ENCODE measurements at places on chromosomes 4 and X.
A peak's percentile ranks its signal among the peaks of the same experiment; 100 is the strongest.

DNA sequence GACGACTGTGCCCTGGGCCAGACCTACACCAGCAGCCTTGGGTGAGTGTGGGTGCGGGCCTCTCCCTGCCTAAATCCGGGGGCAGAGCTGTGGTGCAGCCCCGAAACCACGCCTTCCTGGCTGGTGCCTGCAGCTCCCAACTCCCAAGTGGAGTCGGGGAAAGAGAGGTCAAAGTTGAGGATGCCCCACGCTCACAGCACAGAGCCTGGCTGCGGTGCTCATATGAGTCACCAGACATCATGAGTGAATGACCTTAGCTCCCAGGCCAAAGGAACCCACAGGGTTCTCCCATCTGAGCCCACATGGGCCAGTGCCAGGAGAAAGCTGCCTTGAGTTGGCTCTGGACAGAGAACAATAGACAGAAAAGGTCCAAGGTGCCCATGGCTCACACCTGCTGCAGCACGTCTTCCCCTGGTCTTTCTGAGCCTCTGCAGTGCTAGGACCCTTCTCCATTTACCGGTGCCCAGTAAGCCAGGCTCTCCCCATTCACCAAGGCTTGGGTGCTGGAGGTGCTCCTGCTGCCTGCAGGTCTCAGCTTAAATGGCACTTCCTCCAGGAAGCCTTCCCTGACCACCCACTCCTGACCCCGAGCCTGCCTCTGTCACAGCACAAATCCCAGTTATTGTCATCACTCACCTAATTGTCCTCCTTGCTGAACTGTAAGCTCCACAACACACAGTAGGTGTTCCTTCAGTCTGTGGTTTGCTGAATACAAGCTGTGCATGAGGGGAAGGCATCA is 224.2 kb downstream of the AFAP1 start:
- no peak for DNase-seq

DNA sequence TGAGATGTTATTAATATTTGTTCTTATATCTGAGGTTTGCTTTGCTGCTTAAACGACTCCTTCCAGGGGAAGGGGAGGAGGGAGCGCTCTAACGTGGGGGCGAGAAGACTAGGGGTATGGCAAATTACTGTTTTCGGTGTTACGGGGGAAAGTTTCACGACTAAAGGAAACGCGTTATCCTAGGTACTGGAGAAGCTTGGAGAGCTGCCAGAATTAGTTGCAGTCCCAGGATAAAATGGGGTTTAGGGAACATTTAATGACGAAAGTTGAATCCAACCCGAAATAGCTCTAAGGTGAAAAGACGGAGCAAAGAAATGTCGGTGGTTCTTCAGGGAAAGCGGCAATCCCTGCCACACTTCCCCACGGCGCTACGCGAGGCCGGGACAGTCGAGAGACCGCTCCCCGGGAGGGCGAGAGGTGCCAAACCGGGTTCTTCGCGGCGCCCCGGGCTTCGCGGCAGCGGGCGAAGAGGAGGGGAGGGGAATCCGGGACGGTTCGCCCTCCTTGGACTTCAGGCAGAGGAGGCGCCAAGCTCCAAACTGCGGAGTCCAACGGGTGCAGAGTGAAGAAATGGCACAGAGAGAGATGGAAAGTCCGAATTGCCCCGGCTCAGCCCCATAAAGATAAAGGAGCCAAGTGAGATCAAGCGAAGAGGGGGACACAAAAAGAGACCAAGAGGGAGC is 724 bp downstream of the THOC2 start:
- DNase-seq: peak; percentile 4

DNA sequence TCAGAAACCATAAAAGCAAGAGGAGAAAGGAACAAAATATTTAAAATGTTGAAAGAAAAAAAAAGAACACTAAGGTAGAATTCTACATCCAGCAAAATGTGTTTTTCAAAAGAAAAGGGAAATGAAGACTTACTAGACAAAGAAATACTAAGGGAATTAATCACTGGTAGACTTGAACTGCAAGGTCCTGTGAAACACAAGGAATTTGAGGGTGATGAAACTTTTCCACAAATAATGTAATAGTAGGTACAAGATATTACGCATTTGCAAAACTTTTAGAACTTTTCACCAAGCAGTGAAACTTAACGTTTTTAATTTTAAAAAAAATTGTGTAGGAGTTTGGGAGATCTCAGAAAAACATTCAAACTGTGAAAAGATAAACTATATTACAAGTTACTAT is 180.3 kb upstream of the MAGEB16 start:
- no peak for DNase-seq

DNA sequence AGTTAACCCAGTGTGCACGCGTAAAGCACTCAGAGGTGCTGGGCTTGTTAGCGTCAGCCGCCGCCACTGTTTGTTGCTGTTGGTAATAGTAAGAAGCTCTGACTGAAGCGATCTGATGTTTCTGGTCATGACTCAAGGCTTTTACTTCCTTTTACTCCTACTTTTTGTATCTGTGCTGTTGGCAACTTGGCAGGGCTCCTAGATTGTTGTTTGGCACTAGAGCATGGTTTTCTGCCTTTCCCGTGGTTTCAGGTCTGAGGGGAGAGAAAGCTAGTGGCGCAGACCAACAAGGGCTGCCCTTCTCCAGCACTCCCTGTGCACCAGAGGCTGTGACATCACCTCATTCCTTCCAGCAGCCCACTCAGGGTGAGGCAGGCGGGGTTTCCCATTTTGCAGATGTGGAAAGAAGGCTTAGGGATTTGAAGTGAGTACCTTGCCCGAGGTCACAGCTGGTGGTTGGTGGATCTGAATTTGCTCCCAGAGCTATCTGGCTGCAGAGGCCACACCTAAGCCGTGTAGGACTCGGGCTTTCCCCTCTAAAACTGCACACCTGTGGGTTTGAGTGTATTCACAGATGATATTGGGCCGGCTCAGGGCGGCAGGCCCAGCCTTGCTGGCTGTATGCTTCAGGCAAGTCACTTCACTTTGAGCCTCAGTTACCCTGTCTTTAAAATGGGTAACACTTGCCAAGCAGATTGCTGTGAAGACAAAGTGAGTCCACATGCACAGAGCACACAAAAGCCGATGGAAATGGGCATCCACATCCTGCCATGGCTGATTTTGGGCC is 51.2 kb upstream of the TADA2B start:
- DNase-seq: peak; percentile 77

DNA sequence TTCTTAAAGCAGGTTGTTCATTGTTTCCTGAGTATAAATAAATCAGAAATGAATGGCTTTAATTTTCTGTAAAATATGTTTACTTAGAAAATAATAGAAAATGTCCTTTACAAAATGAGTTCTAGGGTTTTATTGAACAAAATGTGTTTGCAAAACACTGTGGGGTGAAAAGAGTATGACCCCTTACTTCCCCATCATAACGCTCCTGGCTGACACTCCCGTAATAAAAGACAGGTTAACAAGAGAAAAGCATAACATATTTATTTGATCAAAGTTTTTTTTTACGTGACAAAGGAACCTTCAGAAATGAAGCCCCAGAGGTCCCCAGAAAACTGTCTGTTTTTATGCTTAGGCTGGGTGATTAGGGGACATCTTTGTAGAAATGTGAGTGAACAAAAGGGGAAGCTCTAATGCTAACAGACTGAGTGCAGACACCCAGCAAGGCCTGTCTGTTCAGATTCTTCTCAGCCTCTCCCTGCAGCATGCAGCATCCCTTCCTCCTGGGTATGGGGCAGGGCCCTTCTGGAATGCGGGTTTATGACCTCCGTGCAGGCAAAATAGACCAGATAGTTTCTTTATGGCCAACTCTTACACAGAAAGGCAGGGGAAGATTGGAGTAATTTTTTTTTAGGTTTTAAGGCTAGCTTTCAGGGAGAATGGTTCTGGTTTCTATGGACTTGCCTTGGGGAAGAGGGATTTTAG is 26.1 kb downstream of the ZFP42 start:
- no peak for DNase-seq

DNA sequence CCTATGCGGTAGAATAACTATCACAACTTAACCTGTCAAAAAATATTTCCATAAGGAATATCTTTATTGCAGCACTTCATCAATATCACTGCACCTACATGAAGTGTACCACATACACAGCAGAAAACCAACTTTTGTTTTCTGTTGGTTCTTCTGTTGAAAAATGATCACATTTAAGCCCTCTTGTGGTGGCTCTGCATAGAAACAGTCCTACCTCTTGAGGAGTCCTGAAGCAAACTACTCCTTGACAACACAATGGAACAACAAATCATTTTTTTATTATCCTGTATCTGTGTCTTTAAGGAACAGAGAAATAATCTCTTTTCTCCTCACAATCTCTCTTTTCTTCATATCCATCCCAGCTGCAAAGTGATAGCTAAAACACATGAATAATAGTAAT is 39.8 kb upstream of the ATOH1 start:
- DNase-seq: peak; percentile 15

GRCh38 chrX:82711457-82711856 is 796.6 kb upstream of the POU3F4 start:
- DNase-seq: no peak

DNA sequence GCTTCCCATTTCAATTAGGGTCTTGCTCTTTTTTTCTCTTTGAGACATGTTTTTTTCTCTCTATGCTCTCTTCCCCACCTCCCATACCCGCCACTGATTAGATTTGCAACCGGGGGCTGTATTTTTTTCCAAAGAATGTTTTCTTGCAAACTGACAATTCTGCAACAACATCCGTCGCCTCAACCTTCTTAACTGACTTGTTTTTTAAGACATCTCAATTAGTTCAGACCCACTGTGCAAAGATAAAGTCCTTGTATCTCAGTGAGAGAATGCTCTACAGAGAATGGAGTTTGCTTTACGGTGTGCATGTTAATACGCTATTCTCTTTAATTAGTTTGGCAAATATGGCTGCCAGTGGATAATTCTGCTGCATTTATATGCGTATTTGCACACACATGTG is 126.3 kb downstream of the UNC5C start:
- DNase-seq: no peak

DNA sequence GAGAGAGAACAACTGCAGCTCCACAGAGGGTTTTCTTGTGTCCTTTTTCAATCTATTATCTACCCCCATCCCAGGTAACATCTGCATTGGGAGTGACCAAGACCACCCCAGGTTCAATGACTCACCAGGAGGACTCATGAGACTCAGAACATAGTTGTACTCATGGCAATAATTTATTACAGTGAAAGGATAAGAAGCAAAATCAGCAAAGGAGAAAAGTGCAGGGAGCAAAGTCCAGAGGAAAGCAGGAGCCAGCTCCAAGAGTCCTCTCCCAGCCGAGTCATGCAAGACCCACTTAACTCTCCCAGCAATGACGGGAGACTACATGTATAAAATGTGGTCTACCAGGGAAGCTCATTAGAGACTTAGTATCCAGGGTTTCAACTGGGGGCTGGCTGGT is 129.5 kb upstream of the RBPJ start:
- DNase-seq: no peak

GRCh38 chrX:131763674-131764073 is 219.8 kb downstream of the OR13H1 start:
- DNase-seq: no peak

DNA sequence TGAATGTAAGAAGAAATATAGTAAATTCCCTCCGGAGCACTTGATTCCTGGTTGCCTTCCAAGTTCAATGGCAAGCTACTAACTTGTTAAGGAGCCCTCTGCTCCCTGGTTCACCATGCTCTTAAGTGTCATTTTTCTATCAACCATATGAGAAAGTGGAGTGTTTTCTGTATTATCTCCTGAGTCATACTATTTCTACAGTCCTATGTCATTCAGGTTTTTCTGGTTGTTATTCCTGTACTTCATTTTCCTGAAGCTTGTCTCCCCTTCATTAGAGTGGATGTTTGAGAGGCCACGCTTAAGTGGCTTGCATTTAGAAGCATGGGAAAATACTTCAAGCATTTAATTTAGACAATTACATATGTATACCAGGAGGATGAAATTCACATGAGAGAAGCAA is 14.7 kb upstream of the EPGN start:
- no peak for DNase-seq

DNA sequence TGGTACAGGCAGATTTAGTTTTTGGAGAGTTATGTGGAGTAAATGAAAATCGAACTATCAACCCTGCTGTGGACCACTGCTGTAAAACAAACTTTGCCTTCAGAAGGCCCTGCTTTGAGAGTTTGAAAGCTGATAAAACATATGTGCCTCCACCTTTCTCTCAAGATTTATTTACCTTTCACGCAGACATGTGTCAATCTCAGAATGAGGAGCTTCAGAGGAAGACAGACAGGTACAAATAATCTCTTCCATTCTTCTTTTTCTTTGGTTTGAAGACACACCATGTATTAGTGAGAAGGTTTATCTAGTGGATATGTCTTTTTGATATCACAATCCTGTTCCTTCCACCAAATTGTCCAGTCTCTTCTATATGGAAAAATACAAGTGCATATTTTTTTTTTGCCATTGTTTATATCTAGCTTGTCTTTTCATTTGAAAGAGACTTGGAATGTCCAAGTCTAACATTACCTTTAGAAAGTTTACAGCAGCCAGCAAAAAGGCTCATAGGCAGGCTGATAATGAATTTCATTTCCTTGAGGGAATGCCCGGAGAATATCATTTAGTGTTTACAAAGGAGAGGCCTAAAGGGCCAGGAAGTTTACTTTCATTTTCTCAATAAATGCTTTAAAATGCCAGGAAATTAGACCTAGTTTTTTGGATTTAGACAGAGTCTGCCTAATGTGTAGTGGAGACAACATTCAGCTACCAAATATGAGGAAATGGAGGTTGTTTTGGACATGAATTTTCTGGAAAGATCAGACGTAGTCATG is 18.6 kb downstream of the AFM start:
- no peak for DNase-seq

GRCh38 chr4:15563871-15564270 is 91.3 kb downstream of the FBXL5 start:
- DNase-seq: no peak

GRCh38 chr4:27206009-27206408 is 345.4 kb downstream of the STIM2 start:
- no peak for DNase-seq

GRCh38 chr4:124390861-124391260 is 321.7 kb downstream of the ANKRD50 start:
- no peak for DNase-seq

DNA sequence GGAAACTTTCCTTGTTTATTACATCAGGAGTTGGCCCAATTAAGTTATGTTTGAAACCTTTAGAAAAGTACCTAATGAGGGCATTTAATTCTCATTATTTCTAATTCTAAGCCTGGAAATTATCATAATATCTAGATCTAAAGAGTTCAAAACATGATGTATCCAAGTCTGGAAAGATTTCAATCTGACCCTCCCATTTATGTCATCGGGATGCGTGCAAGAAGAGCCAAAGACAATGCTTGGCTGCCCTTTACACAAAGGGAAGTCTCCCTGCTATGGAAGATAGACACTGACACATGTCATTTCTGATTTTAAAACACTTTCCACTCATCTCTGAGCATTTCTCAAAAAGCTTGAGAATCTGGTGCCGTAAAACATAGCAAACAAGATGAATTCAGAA is 222.4 kb downstream of the ANTXR2 start:
- DNase-seq: no peak

DNA sequence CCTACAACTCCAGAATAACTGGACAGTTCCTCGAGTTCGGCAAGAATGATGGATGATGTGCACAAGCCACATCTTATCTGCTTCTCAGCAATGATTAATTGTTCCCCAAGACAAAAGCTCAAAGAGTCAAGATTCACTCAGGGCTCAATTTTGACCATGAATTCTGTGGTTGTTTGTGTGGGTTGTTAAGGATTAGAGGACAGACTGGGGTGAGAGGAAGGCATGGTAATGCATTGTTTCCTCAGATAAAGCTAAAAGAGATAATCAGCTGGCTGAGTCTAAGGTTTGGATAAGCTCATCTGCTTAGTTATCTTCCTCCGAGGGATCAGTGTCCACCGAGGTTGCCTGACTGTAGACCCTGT is 161.0 kb downstream of the CPEB2 start:
- no peak for DNase-seq

GRCh38 chr4:102444752-102445151 is 56.4 kb upstream of the NFKB1 start:
- no peak for DNase-seq

Measured in Ammon's horn (tissue), 1 donor.